ENCODE measurements at places on chromosomes 1 and 21.

GRCh38 chr1:6165441-6165985 lies 14.6 kb downstream of the CHD5 start:
- DNase-seq: no peak

GRCh38 chr21:46025113-46025770 lies 43.7 kb downstream of the COL6A1 start:
- no peak for DNase-seq

DNA sequence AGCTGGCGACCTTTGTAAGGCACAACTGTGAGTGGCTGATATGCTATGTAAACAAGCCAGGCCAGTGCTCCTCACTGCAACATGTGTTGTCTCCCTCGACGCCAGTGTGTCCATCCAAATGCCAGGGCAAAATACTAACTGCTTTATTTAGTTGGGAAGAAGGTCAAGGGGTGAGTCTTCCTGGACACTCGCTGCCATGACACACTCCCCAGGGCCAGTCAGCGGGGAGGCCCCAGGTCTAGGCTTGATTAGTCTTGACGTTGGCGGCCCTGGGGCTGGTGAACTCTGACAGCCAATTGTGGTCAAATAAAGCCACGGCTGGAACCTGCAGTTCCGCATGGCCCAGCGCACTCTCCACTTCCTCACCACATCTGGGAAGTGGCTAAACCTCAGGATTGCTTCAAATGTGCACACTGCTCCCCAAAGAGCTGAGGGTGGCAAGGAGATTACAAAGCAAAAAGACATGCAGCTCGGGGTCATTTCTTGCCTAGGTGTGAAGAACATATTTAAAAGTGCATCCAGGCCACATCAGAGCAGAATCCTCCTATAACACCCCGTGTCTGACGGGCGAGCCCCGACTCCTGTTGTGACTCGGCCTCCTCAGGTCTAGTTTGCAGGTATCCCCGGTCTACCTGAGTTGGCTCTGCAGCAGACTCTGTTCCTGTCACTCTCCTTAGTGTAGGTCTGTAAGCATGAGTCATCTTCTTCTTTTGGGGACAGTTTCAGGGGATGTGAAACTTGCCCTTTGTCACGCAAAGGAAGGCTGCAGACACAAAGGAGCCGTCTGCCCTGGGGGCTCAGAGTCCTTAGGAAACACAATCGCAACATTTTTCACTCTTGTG lies 183.5 kb downstream of the RUNX1 start:
- no peak for DNase-seq

DNA sequence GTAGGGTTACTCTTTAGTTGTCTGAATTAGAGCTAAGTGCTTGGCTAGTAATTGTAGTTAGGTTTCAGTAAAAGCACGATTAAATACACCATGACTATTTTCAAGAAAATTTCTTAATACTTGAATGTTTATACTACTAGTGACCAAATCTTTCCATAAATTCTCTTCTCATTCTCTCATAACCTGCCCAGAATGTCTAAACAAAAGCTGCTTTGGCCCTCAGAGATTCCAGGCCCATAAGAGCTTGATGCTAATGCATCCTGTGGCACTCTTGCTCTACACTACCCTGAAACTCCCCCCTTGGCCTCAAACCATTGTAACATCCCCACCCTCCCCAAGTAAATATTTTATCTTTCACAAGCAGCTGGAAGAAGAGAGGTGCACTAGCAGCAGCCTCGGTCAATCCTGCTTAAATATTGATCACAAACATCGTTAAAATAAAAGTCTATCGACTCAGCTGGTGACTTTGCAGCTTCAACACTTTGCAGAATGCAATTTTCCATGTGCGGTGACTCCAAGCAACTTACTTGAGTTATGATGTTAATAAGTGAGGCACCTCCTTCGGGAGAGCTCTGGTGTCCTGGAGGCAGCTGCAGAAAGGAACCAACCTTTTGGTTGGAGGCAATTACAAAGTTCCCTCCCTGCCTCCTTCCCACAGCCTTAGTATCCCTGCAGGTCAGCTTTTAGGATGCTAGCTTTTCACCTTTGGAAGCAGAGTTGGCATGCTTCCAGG lies 315.6 kb upstream of the PLXNA2 start:
- DNase-seq: no peak

DNA sequence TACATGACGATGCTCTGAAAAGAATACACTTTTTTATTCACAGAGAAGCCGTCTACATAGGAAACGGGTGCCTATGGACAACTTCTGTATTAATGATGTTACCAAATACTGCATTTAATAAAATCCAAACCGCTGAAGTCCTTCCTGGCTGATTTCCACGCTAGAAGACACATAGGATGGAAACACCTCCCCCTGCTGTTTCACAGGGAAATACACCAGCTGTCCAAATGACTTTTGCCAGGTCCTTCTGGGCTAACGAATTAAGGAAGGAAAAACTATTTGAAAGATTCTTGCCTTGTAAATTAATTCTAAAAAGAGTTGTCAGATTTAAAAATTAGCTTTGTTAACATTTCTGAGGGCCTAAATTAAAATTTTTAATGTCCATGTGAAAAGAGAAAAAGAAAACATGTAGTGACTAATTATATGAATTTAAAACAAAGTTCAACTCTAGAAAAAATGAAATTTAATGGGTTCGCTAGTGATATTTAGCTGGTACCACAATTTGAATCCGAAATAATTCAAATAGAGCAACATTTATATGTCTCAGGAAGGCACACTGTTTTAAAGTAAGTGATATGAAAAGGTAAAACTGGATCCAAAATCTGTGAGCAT lies 146.0 kb downstream of the RERE start:
- DNase-seq: no peak

DNA sequence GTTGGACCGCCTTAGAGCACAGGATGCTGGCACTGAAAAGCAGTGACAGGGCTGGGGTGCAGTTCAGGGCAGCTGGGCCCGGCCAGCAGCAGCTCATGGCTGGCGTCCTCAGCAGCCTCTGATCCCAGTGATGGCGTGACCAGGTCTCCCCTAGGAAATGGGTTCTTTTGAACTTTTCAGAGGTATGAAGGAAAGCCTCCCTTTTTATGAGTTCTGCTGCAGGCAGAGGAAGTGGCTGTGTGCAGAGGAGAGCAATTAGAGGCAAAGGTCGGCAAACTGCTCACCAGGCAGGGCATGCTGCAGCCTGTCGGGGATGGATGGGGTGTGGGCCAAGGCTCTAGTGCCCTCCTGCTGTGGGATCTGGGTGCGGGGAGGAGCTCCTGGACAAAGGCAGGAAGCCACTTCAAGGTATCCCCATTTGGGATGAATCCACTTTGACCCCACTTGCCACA lies 45.6 kb upstream of the RAB4A start:
- DNase-seq: no peak

Measured in activated effector memory CD4-positive, alpha-beta T cell treated with Interleukin-2 at 50 U/mL for 16 hours (primary cell).